AML-193 (cell line): ENCODE measurements at places on chromosomes 4 and X.

DNA sequence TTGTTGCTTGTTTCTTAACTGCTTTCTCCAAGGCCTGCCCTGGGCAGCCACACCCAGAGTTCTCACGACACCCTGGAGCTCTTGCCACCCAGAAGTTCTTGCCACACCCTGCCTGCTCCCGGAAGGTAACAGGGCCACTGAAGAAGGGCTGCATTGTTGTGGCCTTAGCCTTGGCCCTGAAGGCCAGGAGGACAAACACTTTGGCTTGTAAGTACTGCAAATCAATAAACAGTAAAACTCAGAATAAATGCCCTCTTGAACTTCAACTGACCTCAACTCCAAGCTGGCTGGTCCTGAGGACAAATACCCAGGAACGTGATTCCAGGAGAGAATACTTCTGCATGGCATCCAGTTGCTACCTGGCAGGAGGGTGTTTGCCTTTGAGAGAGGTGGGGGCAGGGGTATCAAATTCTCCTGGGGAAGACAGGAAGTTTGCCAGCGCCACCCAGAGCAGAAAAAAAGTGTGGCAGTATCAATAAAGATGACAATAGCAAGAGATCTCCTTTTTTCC is 54.1 kb downstream of the TLR10 start:
- no peak for DNase-seq

GRCh38 chr4:81346719-81347118 is 125.0 kb downstream of the RASGEF1B start:
- no peak for DNase-seq

DNA sequence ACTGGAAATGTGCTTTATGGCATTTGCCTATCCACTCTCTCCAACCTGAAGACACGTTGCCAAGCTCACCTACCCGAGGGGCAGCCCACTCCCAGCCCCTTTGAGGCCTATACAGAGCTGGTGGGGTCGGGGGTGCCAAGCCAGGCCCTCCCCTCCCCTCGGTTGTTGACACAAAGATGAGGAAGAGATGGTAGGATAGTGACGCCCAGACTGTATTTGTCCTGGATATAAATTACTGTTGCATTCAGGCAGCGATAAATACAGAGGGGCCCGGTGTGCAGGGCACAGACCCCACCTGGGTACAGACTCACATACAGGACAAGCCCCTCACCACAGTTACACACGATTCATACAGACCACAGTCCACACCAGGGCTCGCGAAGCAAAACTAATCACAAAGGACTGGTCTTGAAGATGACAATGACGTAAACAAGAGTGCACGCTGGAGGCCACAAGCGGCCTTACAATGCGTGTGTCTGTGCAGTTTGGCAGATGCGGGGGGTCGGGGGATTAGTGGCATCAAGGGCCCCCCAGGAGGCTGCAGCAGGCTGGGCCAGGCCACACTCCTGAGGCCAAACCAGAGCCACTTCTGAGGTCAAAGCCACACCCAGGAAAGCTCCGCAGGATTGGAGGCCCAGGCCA is 14.6 kb downstream of the DGKQ start:
- no peak for DNase-seq

GRCh38 chrX:56986138-56986537 is 9.2 kb downstream of the SPIN3 start:
- DNase-seq = no peak

DNA sequence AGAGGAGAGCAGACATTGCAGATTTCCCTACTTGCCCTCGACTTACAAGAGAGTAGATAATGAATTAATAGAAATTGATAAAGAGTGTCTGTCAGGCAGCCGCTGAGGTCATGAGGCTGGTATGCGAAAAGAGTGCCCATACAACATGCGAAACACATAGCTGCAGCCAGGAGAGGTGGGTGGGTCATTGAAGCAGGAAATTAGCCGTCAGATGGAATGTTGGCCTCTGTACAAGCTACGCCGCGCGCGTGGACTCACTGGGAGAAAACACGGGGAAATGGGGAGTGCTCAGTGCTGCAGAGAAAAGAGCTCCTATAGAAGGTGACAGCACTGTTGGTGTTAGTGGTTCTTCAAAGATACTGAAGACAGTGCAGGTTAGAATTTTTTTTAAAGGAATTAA is 125.1 kb downstream of the RAPGEF2 start:
- DNase-seq = no peak

- DNase-seq = no peak
Measured at GRCh38 chr4:108160741-108161352, 7.9 kb downstream of the LEF1 start.

- DNase-seq = no peak
Measured at GRCh38 chr4:119652998-119653397, 24.4 kb upstream of the PDE5A start.

DNA sequence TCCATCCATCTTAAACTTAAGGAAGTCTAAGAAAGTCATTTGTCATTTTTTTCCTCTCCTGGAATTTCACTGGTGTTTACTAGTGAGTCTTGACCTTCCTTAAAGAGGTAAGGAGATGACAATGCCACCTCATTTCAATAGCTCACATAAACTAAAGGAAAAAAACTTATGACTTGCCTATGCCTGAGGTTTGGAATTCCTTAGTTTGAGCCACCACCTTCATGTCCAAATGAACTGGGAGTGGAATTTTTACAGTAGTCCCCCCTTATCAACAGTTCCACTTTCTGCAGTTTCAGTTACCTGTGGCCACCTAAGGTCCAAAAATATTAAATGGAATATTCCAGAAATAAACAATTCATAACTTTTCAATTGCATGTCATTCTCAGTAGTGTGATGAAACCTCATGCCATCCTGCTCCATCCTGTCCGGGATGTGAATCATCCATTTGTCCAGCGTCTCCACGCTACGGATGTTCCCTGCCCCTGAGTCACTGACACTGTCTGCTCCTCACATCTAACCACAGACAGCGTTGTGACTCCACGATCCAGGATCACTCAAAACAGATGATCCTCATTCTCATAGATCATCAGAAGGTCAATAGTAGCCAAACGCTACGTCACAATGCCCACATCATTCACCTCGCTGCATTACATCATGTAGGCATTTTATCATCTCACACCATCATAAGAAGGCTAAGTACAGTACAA is 177.4 kb downstream of the SH3KBP1 start:
- no peak for DNase-seq

DNA sequence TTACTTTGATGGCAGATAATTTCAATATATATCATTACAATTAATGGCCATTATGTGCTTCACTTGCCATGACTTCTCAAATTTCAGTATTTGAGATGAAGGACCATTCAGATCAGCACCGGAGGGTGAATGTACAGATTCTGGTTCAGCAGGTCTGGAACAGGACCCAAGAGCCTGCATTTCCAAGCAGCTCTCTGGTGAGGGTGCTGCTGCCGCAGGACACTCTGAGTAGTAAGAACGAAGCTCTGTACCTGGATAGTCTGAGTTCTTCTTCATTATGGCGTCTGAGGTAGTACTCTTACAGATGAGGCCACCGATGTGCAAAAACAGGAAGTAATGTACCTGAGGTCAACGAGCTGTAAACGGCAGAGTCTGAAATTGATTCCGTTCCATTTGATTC is 228.2 kb downstream of the FBXW7 start:
- no peak for DNase-seq

GRCh38 chrX:11739776-11740175 is 18.3 kb upstream of the MSL3 start:
- DNase-seq = no peak

GRCh38 chrX:80335062-80335830 is 85.0 kb upstream of the TENT5D start:
- no peak for DNase-seq

- DNase-seq = peak; percentile 73
Measured at GRCh38 chrX:78650906-78651437, 8.2 kb downstream of the RTL3 start.

- DNase-seq = peak; percentile 67
Measured at GRCh38 chr4:123398853-123399626, 2.4 kb downstream of the SPRY1 start.

- no peak for DNase-seq
Measured at GRCh38 chr4:110134269-110134869, 64.0 kb downstream of the ELOVL6 start.

- DNase-seq = no peak
Measured at GRCh38 chrX:38618180-38618579, 56.8 kb downstream of the TSPAN7 start.

- DNase-seq = no peak
Measured at GRCh38 chr4:82918091-82918490, 17.6 kb downstream of the THAP9 start.

DNA sequence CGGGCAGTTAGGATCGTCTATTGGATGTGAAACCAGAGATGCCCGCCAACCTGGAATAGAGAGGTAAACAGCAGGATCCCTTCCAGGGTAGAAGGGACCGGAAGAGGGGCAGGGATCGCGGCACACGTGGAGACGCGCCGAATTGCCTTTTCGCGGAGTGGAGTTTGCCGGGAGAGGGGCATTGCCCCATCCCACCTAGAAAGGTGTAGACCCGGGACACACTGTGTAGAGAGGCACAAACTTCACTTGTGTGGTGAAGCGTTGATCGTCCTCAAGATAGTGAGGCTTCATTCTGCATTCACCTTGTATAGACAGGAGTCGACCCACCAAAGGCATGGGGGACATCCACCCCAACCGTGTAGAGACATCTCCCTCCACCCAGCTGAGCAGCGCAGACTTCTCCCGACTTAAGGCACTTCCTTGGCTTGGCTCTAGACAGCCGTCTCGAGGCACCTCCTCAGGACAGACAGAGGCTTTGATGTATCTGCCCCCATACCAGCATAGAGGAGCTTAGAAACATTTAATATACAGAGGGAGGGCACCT is 410 bp downstream of the GNL3L start:
- DNase-seq = no peak

DNA sequence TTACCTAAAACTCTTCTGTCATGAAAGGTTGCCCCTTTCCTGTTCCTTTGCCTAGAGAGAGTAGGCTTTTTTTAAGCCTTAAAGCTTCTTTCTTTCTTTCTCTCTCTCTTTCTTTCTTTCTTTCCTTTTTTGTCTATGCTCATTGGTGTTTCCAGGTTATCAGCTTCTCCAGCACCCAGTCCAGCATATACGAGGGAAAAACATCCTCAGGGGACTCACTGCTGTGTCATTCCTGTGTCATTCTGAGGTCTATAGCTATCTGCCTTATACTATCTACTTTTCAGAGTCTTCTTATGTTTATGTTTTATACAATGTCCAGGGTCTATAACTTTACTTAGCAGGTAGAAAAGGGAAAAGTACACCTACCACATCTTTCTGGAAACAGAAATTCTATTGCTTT is 10.5 kb upstream of the USP27X start:
- DNase-seq = no peak

DNA sequence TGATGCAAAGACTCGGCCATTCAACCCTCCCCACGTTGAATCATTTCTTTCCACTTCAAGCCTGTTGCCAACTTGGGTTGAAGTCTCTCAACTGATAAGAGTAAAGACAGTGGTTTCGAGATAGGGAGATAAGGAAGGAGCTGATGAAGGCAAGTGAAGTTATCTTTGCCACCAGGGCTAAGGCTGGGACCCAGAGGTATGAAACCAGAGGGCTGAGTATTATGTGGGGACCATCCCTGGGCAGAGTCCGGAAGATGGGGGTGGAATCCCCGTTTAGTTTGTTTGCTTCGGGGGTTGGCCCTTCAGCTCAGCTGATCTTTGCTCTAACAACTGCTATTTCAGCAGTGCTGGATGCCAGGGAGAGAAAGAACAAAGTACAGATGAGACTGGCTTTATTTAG is 2.3 kb upstream of the XPNPEP2 start:
- DNase-seq = no peak

GRCh38 chrX:107714206-107714891 is 61.2 kb downstream of the TSC22D3 start:
- no peak for DNase-seq
